ENCODE measurements at places on chromosomes 3 and 15.
A peak's percentile ranks its signal among the peaks of the same experiment; 100 is the strongest.

GRCh38 chr15:39741258-39741657, 41.4 kb downstream of the FSIP1 start:
- no peak for DNase-seq

GRCh38 chr15:90320062-90320884, 31.8 kb upstream of the ZNF774 start:
- peak; percentile 36 for DNase-seq

GRCh38 chr3:60803216-60804173, 447.8 kb downstream of the FHIT start:
- no peak for DNase-seq

DNA sequence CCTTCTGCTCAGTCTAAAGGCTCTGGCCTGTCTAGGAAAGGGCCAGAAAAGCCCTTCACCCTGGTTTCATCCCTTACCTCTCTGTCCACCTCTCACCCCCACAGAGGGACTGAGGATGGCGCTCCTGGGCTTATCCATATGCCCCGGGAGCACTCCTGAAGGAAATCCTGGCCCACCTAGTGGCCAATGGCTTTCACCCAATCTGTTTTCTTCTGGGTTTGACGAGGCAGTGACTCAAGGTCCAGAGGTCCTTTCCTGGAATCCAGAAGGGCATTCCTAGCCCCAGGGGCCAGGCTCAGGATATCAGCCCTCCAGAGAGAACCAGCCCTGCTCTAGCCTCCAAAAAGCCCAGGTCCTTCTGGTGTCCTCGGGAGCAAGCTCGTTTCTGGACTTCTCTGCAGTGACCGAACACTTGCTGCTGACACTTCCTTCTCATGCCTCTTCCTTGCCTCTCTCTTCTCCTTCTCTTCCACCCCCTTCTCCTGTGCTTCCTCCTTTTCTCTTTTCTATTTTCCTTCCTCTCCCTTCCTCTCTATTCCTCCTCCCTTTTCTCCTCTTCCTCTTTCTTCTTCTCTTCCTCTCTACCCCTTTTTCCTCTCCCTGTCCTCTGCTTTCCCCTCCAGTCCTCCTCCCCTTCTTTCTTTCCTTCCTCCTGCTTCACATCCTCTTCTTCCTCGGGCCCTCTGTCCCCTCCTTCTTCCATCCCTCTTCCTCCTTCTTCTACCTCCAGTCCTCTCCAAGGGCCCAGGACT, 59.6 kb downstream of the RHCG start:
- no peak for DNase-seq

- DNase-seq, result no peak
Measured at GRCh38 chr3:33428734-33429133, 11.5 kb downstream of the UBP1 start.

DNA sequence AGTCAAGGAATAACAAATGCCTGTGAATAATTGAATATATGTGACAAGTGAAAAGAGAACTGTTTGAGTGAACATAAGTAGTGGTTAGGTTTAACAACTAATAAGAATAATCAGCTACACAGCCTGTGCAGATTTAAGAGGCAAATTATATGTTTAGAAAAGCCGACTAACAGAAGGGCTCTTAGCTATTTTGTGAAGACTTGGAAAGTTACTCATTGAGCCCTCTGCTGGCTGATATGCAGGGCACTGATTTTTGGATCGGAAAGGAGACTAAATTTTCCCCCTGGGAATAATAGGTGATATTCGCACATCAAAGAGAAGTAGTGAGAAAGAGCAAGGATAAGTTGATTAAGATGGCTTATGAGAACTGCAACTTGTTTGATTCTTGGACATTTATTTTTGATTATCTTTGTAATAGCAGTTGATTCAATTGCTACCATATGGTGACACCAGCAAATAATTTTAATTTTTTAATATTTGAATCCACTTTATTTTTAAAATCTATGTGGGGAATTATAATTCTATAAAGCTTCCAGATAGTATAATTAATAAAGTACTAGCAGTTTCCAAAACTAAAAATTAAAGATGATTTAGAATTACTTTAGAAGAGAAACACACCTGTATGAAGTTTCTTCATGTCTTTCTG, 156.2 kb downstream of the NLGN1 start:
- no peak for DNase-seq

- no peak for DNase-seq
Measured at GRCh38 chr3:55549177-55549576, 62.1 kb upstream of the WNT5A start.

DNA sequence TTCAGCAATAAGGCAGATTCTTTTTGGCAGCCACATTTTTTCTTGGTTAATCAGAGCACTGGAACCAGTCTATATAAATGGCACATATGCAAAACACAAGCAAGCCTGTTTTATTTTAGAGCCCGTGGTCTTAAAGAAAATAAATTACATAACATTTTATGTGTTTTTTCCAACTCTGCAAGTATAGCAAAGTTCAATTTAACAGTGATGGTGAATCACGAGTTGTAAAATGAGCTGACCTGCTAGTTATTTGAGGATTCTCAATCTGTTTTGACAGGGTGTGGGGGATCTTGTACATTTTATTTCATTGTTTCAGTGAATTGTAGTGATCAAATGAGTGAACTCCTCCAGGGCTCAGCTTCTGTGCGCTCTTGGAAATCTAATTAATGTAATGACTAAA, 2.7 kb downstream of the ARHGEF26 start:
- DNase-seq, result no peak
